NCI-H1930 (cell line): ENCODE measurements at places on chromosomes 2 and 18.

GRCh38 chr2:58398406-58398805 lies 157.3 kb upstream of the FANCL start:
- DNase-seq: no peak

GRCh38 chr2:196384729-196385128 lies 213.4 kb upstream of the STK17B start:
- no peak for DNase-seq

DNA sequence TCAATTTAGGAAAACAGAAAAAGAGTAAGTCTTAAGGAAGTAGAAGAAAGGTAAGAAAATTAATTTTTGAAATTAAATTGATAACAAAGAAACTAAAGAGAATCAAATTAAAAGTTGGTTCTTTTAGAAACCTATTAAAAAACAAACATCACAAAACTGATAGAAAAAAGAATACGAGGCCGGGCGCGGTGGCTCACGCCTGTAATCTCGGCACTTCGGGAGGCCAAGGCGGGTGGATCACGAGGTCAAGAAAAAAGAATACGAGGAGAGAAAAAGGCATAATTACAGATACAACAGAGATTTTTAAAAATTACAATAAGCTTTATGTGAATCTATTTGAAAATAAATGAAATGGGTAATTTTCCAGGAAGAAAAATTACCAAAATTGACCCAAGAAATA lies 11.8 kb downstream of the PREPL start:
- DNase-seq: no peak

DNA sequence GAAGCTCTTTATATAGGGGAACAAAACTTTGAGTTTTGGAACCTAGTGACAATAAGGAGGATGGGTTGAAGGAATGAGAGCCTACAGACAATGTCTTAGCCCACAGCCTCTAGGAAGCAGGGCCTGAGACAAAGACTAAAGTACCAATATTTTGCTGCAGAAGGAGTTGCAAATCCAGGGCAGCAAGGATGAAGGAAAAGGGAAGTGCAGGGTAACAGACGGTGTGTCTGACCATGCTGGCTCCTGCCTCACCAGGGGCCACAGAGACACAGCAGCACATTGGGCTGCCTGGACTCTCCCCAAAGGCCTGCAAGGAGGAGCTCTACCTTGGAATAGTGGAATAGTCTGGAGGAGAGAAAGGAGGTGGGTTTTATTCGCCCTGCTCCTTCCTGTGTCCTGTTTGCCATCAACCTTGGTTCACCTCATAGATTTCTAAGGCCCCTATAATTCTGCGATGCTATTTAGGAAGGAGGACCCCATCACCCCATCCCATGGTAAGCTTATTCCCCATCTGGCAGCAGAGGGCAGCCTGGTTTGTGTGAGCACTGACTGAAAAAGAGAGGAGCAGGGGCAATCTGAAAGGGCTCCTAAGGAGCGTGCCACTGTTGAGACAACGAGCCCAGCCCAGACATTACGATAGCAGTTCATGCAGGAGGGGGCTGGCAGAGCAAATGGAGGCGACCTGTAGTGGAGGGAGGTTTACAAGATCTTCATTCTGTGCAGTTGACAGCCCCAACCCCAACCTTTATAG lies 143.4 kb downstream of the MGAT5 start:
- no peak for DNase-seq

- DNase-seq: no peak
Observed at GRCh38 chr2:19214682-19215391, 143.6 kb downstream of the OSR1 start.

DNA sequence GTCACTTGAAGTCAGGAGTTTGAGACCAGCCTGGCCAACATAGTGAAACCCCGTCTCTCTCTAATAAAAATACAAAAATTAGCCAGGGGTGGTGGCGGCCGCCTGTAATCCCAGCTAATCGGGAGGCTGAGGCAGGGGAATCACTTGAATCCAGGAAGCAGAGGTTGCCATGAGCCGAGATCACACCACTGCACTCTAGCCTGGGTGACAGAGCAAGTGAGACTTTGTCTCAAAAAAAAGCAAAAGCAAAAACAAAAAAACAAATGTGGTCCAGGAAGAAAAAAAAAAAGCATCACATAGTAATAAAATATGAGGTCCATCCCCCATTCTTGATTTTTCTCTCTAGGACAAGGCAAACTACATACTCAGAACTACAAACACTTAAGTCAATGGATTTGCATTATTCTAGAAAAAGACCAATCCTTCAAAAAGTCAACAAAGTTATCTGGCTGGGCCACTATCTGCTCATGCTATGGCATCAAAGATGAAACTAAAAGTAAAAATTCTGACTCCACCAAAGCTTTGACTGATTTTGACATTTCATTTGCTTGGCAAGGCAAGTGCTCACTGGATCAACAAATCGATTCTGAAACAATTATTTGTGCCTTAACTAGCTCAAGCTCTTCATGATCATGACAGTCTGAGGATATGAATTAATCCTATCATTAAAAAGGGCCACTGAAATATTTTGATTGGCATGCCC lies 28.4 kb downstream of the MEX3C start:
- no peak for DNase-seq

DNA sequence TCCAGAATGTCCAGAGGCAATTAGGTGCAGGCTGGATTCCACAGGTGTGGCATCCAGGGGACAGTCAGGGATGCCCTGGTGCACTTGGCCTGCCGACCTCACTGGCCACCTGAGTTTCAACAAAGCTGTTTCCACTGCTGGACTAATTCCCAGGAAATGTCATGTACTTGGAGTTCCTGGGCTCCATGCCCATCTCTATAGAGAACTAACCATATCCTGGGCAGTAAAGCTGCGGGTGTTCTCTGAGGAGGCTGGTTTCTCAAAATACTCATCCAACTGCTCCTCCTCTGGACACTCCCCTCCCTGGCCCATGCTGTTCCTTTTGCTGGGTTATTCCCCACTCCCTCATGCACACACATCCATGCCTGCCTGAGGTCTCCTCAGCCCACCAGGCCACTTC lies 161.9 kb upstream of the SKOR2 start:
- DNase-seq: no peak

DNA sequence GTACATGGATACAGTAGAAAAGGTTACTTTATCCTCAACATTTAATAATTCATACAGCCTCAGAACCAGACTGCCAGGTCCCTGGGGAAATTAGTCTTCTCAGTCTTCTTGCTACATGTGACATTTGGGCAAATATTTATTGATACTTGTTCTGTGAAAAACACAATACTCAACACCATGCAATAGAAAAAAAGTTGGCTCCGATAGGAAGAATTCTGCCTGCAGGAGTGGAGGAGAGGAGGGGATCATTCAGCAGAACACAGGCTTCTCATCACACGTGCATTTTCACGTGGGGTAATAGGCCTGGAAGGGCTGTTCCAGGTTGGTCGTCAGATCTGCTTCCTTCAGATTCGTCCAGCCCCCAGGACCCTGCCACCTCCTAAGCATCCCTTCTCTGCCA lies 58.4 kb upstream of the ACKR3 start:
- no peak for DNase-seq

- DNase-seq: no peak
Observed at GRCh38 chr2:74094291-74094690, 53.4 kb downstream of the BOLA3 start.

GRCh38 chr18:42514512-42514911 lies 559.5 kb downstream of the PIK3C3 start:
- no peak for DNase-seq

DNA sequence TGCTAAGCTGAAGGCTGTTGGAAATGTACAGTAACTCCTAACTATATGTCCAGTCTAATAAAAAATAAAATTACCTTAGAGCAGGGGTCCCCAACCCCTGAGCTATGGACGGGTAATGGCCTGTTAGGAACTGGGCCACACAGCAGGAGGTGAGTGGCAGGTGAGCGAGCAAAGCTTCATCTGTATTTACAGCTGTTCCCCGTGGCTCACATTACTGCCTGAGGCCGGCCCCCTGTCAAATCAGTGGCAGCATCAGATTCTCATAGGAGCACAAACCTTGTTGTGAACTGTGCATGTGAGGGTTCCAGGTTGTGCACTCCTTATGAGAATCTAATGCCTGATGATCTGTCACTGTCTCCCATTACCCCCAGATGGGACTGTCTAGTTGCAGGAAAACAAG lies 73.1 kb upstream of the CXCR4 start:
- no peak for DNase-seq

- no peak for DNase-seq
Observed at GRCh38 chr2:30979822-30980245, 158.4 kb downstream of the GALNT14 start.

GRCh38 chr2:118053681-118054080 lies 34.6 kb upstream of the INSIG2 start:
- DNase-seq: no peak

DNA sequence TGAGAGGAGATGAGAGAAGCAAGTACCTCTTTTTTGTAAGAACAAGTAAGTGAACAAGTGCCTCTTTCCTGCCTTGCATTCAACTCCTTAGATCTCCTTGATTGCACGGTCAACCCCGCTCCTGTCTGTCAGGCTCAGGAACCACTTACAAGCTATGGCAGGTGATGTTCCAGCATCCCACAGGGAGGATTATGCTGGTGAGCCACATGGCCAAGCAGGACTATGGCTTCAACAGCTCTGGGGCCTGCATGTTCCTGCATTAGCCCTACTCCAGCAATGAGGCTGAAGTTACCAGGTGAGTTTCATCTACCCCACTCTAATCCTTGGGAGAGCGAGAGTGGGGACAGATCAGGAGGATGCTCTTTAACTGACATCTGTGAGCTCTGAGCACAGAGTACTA lies 29.5 kb downstream of the TTC32 start:
- no peak for DNase-seq

DNA sequence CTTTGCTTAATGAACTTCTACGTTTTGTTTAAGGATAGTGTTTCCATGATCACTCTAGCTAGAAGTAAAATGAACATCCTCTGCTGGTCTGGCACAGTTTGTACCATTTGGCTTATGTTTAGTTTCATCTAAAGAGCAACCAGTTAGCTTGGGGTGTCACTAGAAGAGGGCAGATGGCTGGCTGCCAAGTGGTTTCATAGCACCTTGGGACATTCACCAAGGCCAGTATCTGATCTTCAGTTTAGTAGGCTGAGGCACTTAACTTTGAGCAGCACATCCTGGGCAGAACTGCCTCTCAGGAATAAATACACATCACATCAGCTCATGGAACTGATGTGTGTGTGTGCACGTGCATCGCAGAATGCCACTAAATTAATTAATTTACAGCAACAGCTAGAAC lies 68.4 kb downstream of the NXPH2 start:
- DNase-seq: no peak

DNA sequence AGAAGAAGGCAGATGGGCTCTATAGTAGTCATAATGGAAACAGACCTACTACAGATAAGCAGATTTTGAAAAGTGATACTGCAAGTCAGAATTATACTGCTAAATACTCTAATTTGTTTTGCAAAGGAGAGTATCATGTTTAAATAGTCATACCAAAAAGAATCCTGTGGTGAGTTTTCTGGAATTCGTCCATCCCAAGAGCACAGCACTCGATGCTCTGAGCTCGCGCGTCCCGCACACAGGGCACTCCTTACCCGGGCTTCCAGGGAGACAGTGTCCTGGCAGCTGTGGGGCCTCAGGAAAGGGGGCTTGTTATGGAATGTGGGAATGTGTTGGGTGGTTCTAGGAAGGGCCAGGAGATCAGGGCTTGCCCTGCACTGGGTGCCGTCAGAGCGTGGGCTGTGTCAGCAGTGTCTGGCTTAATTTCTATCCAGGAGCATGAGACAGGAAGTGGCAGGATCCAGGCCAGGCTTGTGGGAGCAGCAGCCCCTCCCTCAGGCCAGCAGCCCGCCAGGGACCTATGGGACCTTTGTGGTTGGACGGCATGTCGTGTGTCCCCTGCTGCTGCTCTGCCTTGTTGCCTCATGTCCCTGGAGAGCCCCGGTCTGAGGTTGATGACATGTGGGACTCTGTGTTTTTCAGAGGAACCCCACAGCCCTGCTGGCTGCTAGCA lies 193.2 kb upstream of the TPO start:
- DNase-seq: no peak

- no peak for DNase-seq
Observed at GRCh38 chr18:43486462-43486861, 209.2 kb upstream of the SYT4 start.

DNA sequence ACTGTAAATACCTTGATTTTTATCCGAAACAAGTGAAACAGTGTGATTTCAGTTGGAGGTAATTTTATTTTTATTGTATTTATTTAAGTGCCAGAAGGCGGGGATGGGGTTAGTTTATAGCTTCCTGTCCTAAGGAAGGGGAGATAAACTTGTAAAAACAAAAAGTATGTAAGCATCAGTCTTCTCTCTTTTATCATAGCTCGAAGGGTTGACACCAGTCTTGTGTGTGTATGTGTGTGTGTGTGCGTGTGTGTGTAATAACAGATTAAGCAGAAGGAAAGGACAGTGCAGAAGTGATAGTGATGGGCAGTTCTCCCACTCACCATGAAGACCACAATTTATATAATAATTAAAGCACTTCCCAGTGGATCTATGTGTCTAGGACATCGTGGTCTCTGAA lies 793.3 kb downstream of the PLCL1 start:
- no peak for DNase-seq

DNA sequence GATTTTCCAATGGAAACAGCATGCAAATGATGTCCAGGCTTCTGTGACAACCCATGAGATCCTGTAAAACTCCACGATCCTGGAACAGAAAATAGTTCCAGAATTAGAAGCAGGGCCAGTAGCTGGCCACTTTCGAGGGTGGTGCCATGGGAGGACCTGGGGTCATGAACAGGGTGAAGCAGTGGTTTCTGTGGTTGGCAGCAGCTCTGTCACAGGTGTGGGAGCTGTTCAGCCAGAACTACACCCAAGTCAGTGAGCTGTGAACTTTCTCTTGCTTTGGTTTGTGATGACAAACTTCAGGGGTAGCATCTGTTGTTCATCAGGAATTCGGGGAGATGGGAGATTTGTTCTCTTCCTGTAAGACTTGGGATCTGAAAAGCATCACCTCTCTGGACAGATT lies 314.4 kb upstream of the NT5C1B start:
- no peak for DNase-seq

- DNase-seq: no peak
Observed at GRCh38 chr2:113148606-113149552, 21.5 kb downstream of the IL1RN start.

- DNase-seq: no peak
Observed at GRCh38 chr18:62521593-62521992, 1.2 kb upstream of the ZCCHC2 start.

GRCh38 chr2:231727621-231728020 lies 19.3 kb downstream of the PTMA start:
- DNase-seq: no peak

DNA sequence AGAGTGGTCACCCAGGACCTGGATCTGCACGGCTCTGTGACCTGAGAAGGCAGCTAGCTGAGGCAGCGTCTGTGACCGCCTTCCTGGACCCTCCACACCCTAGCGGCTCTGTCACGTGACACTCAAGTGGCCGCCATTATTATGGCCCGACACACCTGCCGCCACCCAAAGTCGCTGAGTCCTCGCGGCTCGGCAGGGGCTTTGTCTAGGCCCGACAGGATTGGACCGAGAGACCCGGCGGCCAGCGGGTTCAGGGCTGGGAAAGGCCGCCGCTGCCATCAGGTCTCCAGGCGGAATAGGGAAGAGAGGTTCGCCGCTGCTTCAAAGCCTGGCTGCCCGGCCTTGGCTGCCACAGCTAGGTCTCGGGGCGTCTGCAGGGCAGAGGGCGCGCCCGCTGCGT lies 1162.5 kb upstream of the LRRTM1 start:
- DNase-seq: no peak

GRCh38 chr2:187581125-187581896 lies 27.1 kb upstream of the TFPI start:
- DNase-seq: peak; percentile 9
